Myocyte (in vitro differentiated cells): ENCODE measurements at places on chromosomes 3 and 15.

DNA sequence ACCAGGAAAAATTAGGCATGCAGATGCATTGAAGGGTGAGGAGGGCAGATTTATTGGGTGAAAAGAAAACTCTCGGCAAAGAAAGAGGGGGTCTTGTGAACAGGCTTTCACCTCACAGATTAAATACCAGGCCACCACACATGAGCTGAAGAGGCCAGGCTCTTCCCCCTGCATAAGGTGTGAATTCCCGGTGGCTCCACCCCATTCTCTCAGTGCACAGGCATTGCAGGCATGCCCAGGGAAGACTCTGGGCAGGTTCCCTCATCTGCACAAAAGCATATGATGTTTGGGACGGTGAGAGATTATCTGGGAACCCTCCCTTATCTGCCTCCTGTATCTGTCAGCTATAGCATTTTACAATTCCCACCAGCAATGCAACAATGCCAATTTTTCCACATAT, 7.2 kb upstream of the SLC35G2 start:
- DNase-seq, result no peak

DNA sequence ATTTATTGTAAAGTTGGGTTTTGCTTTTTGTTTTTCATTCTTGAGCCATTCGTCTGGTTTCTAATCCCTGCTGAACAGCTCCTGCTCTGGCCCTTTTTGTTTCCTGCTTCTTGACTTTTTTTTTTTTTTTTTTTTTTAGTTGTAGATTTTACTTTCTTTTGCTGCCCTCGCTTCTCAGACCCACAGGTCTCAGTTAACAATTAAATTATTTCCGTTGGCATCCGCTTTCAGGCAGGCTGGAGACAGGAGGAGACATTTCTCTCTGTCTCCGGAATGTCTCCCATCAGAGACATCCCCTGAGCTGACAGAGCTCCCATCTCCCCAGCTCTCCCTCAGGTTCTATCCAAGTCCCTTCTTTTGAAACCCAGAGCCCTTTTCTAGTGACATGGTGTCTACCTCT, 68.6 kb downstream of the SLC6A6 start:
- no peak for DNase-seq

GRCh38 chr3:61858054-61858453, 296.7 kb downstream of the PTPRG start:
- peak; percentile 45 for DNase-seq

- DNase-seq, result no peak
These were observed 28.9 kb downstream of the PRICKLE2 start for GRCh38 chr3:64196236-64196929.

GRCh38 chr3:66386011-66386924, 114.6 kb downstream of the LRIG1 start:
- DNase-seq, result no peak

DNA sequence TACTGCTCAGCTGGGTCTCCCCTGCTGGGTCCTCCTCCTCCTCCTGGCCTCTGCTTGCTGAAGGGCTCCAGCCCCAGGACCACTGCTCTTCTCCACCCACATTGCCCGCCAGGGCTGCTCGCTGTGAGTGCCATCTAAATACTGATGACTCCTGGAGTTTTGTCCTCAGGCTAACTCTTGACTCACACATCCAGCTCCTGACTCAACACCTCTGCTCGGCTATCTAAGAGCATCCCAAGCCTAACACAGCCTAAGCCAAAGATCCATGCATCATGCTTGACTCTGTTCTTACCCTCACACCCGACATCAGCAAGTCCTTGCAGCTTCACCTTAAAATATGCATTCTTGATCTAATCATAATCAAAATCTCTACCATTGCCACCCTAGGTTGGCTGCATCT, 260.2 kb downstream of the KLF13 start:
- DNase-seq, result no peak

DNA sequence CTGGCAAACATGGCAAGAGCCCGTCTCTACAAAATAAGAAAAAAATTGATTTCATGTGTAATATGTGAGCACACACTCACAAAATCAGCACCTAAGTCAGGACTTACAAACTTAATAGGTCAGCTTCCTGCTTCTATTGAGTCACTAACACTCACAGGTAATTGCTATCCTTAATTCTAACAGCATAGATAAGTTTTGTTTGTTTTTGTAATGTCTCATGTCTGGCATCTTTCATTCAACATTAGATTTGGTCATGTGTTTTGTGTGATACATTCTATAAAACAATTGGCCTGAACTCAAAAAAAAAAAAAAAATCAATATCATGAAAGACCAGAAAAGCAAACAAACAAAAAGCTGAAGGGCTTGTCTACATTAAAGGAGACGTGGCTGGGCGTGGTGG, 564.7 kb downstream of the AGBL1 start:
- no peak for DNase-seq

DNA sequence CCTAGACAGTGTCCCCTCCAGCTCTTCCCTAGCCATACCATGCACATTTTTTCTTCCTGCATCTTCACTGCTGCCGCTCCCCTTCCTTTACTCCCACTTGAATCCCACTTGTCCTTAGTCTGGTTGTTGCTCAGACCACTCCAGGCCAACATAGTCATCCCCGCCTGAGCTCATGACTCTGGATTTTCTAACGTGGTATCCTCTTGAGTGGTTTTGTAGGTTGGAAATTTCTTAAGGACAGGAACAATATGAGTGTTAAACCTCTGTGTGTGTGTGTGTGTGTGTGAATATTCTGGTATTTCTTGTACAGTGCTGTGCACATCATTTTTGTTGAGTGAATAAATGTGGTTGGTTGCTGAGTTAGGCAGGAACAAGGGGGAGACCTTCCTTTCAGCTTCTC, 3.1 kb downstream of the BAHD1 start:
- no peak for DNase-seq

DNA sequence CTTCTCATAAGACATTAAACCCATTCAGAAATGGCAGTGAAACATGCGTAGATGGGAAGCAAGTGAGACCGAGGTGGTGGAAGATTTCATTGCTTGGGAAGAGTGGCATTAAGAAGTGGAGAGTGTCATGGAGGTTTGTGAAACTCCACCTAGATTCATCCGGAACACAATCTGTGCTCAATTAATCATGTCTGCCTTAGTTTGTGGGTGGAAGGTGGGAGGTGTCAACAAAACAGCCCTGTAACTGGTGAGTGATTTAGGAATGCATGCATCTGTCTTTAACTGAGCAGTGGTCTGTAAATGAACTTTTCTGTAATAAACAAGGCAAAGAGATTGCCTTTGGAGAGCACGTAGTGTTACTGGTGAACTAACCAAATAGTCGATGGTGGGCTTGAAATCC, 113.7 kb downstream of the WNT5A start:
- DNase-seq, result no peak
